ENCODE measurements at places on chromosomes 7 and 10.

DNA sequence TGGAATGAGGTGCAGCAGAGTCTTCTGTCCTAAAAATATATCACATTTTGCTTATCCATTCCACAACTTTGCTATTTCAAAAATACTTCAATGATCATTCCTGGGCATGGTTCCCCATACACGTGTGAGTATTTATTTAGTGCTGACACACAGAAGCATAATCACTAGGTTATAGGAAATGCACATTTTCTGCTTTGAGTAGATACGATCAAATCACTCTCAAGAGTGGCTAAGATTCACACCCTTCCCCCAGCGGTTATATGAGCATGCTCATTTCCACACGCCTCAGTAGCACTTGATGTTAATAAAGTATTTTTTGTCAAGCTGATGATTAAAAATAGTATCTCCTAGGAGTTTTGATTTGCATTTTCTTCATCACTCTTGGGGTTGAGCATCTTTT, 93.5 kb upstream of the LRRC4 start:
- no peak for DNase-seq

DNA sequence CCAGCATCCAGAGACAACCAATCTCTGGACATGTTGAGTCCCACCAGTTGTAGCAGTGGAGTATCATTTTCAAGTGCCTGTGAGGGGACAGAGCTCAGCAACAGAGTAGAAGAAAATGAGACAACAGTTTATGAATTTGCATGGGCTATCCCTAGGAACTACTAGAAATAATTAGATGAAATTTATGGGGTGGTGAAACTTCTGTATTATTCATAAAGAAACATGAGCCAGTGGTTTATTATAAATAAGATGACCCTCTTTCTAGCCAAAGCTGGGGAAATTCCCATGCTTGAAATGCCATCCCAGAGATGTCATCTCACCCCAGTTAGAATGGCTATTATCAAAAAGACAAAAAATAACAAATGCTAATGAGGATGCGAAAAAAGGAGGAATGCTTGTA, 55.1 kb upstream of the ITGB8 start:
- DNase-seq: no peak

DNA sequence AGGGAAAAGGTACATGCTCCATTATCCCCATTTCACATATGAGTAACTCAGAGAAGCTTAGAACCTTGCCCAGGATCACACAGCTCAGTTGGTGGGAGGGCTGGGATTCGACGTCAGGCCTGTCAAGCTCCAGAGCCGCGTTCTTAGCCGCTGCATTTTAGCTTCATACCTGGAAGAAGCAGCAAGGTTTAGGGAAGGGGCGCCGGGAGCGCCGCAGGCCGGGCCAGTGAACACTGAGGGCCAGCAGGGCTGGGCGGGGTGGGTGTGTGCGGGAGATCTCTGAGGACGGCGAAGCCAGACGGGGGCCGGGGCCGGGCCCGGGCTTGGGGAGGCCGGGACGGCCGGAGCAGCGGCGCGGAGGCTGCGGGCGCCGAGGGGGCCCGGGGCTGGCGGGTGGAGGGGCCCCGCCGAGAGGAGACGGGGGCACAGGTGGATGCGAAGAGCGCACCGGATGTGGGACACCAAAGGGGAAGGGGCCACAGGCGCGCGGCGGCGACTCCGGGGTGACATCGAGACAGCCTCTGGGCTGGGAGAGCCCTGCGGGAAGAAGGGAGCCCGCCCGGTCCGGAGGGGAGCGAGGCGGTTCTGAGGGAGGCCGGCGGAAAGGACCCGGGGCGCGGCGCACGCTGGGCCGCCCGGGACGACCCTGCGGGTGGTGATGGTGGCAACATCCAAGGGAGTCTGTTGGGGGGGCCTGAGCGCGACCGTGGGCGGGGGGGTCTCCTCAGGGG, 498 bp downstream of the NDST2 start:
- DNase-seq: peak; percentile 54

- no peak for DNase-seq
These were observed 13.9 kb upstream of the HSPA12A start for GRCh38 chr10:116756277-116756676.

DNA sequence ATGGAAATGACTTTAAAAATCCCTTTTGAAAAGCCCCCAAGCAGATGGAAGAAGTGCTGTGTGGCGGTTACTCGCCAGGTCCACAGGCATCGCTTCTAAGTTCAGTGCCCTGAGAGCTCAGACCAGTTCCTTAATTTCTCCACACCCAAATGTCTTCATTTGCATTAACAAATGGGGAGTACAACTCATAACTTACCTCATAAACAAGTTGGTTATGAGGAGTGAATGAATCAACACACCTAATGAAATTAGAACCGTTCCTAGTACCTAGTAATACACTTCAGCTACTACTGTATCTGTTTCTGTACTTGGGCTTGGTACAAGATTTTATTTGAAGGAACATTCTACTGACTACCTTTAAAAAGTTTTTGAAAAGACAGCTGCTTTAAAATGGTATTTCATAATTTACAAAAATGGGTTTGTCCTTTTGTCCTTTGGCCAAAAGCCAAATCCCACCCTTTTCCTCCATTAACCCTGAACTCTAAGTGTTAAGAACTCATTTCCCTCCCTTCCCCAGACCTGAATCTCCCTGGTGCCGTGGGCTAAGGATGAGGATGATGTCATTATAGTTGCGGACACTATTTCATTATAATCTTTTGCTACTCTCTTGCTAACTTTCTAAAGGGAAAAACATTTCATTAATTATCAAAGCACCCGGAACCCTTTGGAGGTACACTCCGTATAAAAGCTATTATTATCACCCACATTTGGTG, 221.5 kb upstream of the CELF2 start:
- DNase-seq: no peak

- DNase-seq: no peak
These were observed 14.8 kb upstream of the FHIP2A start for GRCh38 chr10:114806562-114807391.

- DNase-seq: no peak
These were observed 10.8 kb upstream of the IFRD1 start for GRCh38 chr7:112439476-112439875.

DNA sequence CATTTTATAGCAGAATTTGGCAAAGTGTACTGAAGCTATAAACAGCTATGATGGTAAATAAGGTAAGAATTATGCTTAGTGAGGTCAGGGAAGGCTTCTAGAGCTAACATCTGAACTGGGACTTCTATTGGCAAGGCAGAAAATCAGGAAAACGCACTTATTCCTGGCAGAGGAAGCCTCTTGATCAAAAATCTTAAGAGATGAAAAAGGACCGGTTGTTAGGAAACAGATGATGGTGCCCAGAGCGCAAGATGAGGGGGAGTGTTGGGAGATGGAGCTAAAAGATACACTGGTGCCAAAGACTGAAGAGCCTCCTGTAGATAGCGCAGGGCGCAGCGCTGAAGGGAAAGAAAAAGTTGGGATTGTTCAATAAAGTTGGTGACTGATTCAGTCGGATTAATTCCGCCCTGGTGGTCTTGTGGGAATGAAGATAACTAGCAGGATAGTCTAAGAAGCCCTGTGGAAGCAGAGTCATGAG, 550 bp upstream of the CALU start:
- no peak for DNase-seq

GRCh38 chr10:65423043-65423442, 1502.8 kb upstream of the LRRTM3 start:
- DNase-seq: no peak

DNA sequence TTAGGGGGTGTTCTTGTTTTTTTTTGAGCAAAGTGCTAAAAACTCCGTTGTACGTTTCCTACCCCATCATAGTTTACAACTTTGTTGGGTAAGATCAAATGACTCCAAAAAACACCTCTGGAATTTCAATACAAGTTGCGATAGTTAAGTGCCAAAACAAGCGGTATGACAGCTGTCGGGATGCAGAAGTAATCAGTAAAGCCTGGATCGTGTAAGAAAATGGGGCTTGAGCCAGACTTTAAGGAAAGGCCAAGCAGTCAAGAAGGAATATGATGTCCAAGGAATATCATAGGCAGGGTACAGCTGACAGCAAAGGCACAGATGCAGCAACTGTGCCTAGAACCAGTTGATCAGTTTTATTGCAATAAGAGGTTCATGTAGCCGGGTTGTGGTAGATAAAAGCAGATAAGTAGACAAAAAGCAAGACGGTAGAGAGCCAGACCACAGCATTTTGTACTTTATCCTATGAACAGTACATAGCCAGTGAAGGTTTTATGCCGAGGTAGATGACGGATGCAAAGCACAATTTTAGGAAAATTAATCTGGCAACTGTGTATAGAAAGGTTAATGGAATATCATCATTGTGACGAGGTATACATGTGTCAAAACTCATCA, 45.5 kb downstream of the UBE2H start:
- DNase-seq: no peak

GRCh38 chr10:65183236-65183635, 1662.0 kb downstream of the REEP3 start:
- DNase-seq: no peak

DNA sequence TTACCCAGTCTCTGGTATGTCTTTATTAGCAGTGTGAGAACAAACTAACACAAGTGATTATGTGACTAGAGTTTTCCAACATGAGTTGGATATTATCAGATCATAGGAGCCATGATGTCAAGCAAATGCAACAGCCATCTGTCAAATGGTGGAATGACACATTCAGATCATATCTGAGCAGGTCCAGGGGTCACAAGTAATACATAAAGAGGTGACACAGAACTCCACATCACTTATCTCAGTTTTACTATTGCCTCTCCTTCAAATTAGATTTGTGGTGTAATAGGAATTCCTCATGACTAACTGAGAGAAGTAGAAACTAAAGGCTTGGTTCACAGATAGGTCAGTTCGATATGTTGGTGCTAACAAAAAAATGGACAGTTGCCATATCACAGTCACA, 12.2 kb upstream of the SAMD9L start:
- DNase-seq: no peak

DNA sequence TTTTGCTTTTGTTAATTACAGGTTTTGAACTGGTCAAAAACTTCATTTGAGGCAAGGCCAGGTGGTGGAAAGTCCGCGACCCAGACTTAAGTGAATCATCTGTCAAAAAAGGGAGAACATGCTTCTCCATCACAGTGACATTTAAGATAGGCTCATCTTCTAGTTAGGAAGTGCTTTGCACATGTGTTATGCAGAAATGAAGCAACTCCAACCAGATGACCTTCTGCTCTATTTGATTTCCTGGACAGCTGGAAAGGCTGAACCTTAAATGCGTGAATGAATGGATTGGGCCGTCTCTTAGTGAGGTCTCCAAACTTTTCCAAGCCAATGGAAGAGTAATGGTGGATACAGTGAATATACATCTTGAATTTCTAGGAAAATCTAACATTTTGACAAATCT, 101.6 kb upstream of the FAM13C start:
- DNase-seq: no peak

GRCh38 chr7:70042533-70042932, 444.3 kb downstream of the AUTS2 start:
- no peak for DNase-seq

DNA sequence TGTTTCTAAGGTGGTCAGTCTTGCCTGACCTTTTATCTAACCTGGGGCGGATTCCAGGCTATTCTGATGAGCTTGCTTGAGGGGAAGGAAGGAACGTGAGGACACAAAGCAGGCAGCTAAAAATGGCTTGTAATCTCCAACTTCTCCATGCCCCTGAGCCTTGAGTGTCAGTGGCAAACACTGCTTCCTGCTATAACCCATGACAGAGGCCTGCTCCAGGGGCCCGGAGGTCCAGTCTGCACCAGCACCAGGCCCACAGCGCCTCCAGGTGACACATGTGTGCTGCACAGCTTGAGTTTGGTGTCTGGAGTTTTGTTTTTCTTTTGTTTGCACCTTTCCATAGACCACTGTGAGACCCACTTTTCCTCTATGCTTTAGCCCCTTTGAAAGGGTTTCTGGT, 207.9 kb downstream of the PAXIP1 start:
- no peak for DNase-seq

GRCh38 chr10:56449770-56450169, 88.7 kb upstream of the ZWINT start:
- no peak for DNase-seq

- no peak for DNase-seq
These were observed 92.4 kb downstream of the FAM204A start for GRCh38 chr10:118249714-118250113.

DNA sequence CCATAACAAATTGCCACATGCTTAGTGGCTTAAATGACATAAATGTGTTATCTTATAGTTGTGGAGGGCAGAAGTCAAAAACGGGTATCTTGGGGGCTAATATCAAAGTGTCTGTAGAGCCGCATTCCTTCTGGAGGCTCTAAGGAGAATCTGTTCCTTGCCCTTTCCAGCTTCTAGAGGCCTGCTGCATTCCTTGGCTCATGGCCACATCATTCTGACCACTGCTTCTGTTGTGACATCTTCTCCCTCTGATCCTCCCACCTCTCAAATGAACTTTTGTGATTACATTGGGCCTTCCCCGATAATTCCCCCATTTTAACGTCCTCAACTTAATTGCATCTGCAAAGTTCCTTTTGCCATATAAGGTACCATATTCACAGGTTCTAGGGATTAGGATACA, 76.1 kb downstream of the CYP26A1 start:
- no peak for DNase-seq

GRCh38 chr10:78541481-78542140, 507.9 kb downstream of the RPS24 start:
- DNase-seq: peak; percentile 3

DNA sequence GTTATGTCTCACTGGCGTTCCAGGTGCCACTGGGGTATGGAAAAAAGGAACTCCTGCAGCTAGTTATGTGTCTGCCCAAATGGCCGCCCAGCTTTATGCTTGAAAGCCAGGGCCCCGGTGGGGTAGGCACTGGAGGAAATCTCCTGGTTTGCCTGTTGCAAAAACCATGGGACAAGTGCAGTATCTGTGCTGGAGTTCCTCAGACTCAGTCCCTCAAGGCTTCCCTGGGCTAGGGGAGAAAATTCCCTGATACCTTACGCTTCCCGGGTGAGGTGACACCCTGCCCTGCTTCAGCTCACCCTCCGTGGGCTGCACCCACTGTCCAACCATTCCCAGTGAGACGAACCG, 90.3 kb upstream of the CDK6 start:
- no peak for DNase-seq

DNA sequence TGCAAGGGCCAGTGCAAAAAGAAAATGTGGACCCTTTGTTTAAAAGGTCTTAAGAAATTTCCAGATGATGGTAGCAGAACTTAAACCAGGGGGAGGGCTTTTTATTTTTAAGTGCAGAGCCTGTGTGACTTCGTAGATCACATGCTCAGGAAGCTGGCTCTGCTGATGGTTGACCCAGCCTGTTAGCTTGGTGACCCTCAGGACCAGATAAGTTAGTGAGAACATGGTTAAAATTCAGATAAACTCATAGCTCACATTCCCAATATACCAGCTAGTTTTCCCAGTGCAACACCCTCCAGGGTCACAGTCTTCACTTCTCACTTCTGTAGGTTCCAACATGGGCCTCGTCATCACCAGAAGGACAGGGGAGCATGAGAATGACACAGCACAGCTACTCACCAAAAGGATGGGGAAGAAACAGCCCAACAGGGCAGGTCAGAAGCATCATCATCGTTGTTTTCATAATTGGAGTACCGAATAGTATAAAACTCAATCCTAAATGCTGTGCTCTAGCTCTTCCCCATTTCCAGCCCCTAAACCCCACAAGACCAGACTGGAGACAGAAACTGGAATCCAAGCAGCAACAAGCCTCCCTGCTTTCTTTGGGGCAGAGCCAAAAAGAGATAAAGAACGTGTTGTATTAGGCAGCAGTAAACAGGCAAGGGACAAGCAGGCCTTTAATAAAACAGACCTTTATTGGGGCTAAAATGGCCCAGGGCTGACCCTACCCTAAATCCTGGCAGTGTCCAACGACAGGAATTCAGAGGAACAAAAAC, 102.2 kb upstream of the ANKRD1 start:
- DNase-seq: no peak

Measured in activated T-helper 1 cell treated with anti-CD3 and anti-CD28 coated beads, Interleukin-12 subunit alpha, Interleukin-12 subunit beta, Interleukin-2, Interleukin-4 antibody, amounts not matched to agents 30 ng/mL and 10 ng/mL and 1 ng/mL, durations not matched to agents 14 hours and 24 hours and 36 hours (primary cell).